ENCODE measurements at places on chromosomes 1 and 21.
A peak's percentile ranks its signal among the peaks of the same experiment; 100 is the strongest.

- DNase-seq: no peak
Measured at GRCh38 chr1:225825078-225825477, 15.2 kb downstream of the EPHX1 start.

- DNase-seq: peak; percentile 58
Measured at GRCh38 chr1:13702425-13703127, 2.6 kb downstream of the PRDM2 start.

- DNase-seq: no peak
Measured at GRCh38 chr1:17825273-17826164, 70.4 kb downstream of the ACTL8 start.

- DNase-seq: no peak
Measured at GRCh38 chr21:45979651-45980050, 1.9 kb upstream of the COL6A1 start.

- DNase-seq: no peak
Measured at GRCh38 chr1:173342736-173343135, 134.4 kb upstream of the PRDX6 start.

DNA sequence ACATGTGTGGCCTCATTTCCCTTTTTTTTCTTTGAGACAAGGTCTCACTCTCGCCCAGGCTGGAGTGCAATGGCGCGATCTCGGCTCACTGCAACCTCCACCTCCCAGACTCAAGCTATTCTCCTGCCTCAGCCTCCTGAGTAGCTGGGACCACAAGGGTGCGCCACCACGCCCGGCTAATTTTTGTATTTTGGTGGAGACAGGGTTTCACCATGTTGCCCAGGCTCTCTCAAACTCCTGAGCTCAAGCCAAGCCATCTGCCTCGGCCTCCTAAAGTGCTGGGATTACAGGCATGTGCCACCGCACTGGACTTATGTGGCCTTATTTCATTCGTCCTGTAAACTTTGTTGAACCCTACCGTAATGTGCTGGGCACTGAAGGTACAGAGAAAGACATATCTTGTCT is 569 bp upstream of the WARS2 start:
- DNase-seq: peak; percentile 5

- no peak for DNase-seq
Measured at GRCh38 chr1:35876988-35877387, 6.0 kb upstream of the AGO1 start.

- no peak for DNase-seq
Measured at GRCh38 chr1:10529765-10530164, 55.0 kb downstream of the PEX14 start.

- no peak for DNase-seq
Measured at GRCh38 chr1:82366689-82367088, 566.0 kb downstream of the ADGRL2 start.

DNA sequence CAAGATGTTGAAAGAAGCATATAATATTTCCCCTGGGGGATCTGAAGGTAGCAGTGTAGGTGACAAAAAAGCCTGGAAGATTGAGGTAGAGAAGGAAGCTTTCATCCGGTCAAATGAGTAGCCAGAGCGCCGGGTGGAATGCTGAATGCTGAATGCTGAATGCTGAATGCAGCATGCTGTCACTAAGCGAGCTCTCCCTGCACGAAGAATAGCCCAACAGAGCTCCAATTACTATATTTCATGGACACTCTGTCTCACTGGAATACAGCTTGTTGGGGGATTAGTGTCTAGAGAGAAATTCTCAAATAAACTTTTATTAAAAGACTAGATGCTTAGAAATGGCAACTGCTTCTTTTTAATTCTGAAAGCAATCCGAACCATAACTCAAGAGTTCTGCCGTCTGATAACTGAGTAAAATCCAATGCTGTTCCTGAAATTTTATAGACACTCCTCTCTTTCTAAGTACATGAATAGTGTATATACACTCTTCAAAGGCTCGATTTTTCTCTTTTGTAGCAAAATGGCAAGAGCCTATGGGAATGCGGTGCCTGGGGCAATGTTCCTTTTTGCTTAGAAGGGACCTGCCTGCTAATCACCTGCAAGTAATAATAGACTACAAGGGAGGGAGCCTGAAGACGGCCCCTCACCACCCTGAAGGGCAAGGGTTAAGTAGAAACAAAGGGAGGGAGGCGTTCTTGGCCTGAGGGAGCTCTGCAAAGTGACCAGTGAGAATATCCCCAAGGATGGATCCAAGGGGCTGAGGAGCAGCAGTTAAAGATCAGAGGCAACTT is 203.7 kb upstream of the ESRRG start:
- no peak for DNase-seq

DNA sequence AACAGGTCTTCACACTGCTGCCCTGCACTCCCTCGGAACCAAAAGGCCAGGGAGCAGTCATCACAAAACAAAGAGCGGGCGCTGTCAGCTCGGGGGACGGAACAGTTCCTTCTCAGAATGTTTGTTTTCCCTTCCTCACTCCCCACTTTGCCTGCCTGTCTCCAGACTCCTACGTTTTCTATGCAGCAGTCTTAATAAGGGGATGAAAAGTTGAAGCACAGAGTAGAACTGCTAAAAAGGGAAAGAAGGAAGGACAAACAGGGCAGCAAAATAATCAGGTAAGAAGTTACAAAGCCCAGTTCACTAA is 738 bp upstream of the GPR161 start:
- no peak for DNase-seq

GRCh38 chr1:27503033-27503432 is 13.1 kb upstream of the WASF2 start:
- DNase-seq: no peak

- no peak for DNase-seq
Measured at GRCh38 chr1:93556291-93556690, 108.4 kb downstream of the FNBP1L start.

- peak; percentile 48 for DNase-seq
Measured at GRCh38 chr1:244918421-244919319, 54.3 kb upstream of the HNRNPU start.

- DNase-seq: no peak
Measured at GRCh38 chr1:25046194-25046532, 116.1 kb upstream of the RUNX3 start.

- DNase-seq: no peak
Measured at GRCh38 chr1:19646377-19647319, 2.5 kb downstream of the NBL1 start.

DNA sequence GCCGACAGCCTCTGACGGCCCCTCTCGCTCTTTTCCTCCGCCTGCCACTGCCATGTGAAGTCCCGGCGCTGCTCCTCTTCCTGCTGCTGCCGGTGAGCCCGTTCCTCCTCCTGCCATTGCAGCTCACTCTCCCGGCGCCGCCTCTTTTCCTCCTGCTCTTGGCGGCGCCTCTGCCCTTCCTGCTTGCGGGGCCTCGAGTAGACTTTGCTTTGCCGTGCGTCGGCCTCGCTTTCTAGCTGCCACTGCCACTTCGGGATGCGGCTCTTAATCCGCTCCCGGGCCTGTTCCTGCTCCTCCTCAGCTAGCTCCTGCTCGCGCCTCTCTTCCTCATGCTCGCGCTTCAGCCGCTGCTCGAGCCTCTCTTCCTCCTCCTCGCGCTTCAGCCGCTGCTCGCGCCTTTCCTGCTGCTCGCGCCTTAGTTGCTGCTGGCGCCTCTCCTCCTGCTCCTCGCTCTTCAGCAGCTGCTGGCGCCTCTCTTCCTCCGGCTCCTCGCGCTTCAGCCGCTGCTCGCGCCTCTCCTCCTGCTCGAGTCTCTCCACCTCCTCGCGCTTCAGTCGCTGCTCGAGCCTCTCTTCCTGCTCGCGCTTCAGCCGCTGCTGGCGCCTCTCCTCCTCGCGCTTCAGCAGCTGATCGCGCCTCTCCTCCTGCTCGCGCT is 4.3 kb downstream of the TCHH start:
- no peak for DNase-seq

DNA sequence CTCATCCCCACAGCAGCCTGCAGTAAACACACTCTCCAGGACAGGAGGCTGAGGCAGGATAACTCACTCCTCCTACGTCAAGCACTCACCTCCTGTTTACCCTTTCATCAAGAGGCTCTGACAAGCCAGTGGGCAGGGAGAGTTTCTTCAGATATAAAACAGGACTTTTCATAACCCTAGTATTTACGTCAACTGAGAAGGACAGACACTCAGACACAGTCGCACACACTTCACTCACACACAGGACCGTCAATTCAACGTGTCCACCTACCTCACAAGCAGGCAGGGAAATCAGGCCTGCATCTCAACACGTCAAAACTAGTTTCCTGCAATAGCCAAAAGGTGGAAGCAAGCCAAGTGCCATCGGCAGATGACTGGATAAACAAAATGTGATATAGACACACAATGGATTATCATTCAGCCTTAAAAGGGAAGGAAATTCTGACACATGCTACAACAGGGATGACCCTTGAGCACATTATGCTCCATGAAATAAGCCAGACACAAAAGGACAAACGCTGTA is 48.6 kb downstream of the ITPKB start:
- peak; percentile 61 for DNase-seq

DNA sequence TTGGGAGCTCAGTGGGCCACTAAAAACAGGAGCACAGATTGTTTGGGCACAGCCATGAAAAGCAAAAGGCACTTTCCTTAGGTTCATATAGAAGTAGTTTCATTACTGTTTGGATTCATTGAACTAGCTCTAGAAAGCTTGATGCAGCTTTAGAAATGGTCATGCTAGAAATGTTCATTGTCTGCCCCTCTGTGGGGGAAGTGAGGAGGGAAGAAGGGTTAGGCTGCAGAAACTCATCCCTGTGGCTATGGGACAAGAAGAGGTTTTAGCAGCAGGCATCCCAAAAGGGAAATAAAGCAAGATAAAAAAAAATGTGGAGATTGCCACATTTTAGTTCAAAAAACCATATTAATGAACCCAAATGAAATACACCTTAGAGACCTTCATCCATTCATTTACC is 359.6 kb upstream of the PTBP2 start:
- no peak for DNase-seq

GRCh38 chr1:185300152-185300551 is 16.9 kb downstream of the IVNS1ABP start:
- DNase-seq: no peak

DNA sequence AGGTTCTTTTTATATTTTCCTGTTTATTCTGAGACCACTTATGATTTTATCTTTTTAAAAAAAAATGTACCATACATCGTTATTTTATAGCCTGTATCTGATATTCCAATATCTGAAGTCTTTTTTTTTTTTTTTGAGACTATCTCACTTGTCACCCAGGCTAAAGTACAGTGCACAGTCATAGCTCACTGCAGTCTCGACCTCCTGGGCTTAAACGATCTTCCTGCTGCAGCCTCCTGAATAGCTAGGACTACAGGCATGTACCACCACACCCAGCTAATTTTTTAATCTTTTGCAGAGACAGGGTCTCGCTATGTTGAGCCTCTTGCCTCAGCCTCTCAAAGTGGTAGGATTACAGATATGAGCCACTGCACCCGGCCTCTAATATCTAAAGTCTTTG is 25.1 kb downstream of the BCAR3 start:
- DNase-seq: no peak

GRCh38 chr1:102120910-102121309 is 124.2 kb upstream of the OLFM3 start:
- no peak for DNase-seq

GRCh38 chr1:40050863-40051262 is 10.3 kb downstream of the CAP1 start:
- no peak for DNase-seq

DNA sequence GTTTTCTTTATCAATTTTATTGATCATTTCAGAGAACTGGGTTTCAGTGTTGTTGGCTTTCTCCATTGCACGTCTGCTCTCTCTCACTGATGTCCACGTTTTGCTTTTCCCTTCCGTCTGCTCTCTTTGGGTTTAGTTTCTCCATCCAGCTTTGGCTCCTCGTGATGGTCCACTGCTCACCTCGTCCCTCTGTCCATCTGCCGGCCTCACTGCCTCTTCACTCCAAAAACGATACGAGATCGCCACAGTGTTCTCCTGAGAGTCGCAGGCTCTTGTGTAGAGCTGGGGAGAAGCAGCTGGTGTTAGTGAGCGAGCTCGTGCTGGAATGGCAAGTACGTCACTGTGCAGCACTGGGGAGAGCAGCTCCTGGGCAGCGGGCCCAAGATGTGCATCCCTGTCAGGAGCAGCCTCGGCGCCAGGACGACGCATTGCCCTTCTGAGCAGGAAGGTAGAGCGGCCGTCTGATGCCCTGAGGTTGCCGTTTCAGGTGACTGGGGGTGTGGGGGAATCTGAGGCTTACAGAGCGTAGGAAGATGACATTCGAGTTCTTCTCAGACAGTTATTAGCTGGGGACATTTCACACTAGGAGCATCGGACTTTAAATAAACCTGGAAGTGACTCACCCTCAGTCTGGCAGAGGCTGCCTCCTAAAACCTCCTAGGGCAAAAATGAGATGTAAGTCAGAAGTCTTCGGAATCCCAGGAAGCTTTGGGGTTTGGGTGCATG is 31.4 kb upstream of the PCBP3 start:
- no peak for DNase-seq

DNA sequence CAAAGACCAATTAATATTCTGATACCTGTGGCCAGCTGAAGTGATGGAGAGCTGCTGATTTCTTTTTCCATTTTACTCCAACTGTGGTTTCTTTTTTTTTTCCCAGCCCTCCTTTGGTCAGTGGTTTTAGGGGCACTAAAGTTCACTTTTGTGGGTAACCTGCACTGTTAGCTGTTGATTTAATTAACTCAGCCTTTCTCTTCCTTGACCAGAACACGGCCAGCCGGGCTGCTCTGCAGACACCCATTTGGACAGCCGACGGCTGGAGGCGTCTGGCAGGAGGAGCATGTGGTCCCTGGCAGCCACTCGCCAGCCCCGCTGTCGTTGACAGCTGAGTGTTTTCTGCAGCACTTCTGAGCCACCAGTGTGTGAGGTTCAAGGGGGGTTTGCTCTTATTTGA is 136.2 kb upstream of the RUNX3 start:
- DNase-seq: no peak

- DNase-seq: no peak
Measured at GRCh38 chr1:3821004-3821403, 24.7 kb upstream of the LRRC47 start.

- peak; percentile 13 for DNase-seq
Measured at GRCh38 chr1:205396967-205397616, 24.8 kb downstream of the LEMD1 start.

DNA sequence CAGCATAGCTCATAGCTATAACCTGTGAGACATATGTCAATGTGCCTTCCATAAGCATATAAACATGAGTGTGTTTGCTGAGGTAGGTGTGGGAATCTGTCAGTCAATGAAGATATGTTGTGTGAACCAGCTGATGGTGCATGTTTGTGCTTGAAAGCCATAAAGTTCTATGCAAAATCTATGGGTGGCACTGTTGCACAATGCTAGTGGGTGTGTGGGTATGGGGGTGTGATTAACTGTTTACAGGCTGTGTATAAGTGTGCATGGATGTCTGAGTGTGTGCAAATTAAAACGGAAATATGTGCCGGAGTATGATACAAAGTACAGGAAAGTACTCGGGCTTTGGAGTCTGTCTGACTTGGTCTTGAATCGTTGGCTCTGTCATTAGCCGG is 1.0 kb upstream of the ATP2B4 start:
- DNase-seq: peak; percentile 49

DNA sequence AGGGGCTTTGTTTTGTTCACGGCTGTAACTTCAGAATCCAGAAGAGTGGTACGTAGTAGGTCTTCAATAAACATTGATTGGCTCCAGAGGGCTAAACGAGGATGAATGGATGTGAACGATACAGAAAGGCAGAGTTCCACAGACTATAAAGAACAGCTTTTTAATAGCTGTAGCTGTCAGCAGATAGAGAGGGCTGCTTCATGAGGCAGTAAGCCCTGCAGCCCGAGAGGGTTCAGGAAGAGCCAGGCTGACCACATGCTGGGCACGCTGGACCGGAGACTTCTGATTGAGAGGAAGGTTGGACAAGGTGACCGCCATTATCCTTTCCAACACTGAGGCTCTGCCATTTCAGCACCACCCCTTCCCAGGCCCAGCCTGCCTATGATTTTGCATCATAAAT is 45.3 kb downstream of the KIRREL1 start:
- DNase-seq: no peak

Data from T-helper 1 cell (primary cell).